ENCODE measurements at places on chromosomes 13 and 19. TPM values are rescaled to one million over a fixed set of nuclear protein-coding genes. Genes with fewer than 3 reads are reported as not detected.
A peak's percentile ranks its signal among the peaks of the same experiment; 100 is the strongest.

CEACAM6 gene
- not detected for total RNA-seq

IFNL2 gene
- total RNA-seq, result not detected

DNA sequence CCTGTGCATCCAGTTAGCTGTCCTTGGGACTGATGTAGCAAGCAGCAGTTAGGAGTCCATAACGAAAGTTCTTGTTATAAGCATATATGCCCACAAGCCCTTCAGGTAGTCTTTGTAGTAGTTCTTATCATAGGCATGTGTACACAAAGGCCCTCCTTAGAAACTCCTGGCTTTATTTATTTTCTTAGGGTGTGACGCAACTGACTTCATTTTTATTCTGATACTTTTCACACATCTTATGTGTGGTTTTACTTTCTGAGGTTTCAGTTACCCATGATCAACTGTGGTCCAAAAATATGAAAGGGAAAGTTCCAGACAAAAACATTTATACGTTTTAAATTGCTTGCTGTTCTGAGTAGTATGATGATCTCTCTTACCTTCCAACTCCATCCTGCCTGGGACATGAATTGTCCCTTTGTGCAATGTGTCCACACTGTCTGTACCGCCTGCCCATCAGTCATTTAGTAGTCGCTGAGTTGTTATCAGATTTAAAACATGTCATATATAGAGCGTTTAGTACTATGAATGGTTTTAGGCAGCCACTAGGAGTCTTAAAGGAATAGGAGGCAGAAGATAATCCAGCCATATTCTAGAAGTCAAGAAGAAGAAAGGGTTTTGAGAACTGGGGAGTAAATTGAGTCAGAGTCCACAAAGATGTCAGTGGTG lies 19.4 kb downstream of the GPC5 start:
- DNase-seq, result no peak
- H3K36me3 ChIP-seq, result no peaks in the 10 kb centered on the region
- H3K27me3 ChIP-seq, result no peaks in the 10 kb centered on the region
- no peaks in the 10 kb centered on the region for H3K4me1 ChIP-seq
- H3K4me3 ChIP-seq, result no peak overlapping the region
- H3K27ac ChIP-seq, result no peak overlapping the region

ZNF677 gene
- 27.0 TPM for total RNA-seq

- H3K4me1 ChIP-seq, result no peaks in the 10 kb centered on the region
- H3K36me3 ChIP-seq, result no peaks in the 10 kb centered on the region
- H3K27ac ChIP-seq, result no peak overlapping the region
- H3K4me3 ChIP-seq, result no peak overlapping the region
Observed at GRCh38 chr19:3784607-3785450, 1.4 kb downstream of the MATK start.

SHISA2 gene
- total RNA-seq, result 1.7 TPM

- no peak for DNase-seq
- no peak overlapping the region for H3K27ac ChIP-seq
- H3K4me3 ChIP-seq, result no peak overlapping the region
Observed at GRCh38 chr13:31261241-31261640, 61.5 kb downstream of the B3GLCT start.

DNA sequence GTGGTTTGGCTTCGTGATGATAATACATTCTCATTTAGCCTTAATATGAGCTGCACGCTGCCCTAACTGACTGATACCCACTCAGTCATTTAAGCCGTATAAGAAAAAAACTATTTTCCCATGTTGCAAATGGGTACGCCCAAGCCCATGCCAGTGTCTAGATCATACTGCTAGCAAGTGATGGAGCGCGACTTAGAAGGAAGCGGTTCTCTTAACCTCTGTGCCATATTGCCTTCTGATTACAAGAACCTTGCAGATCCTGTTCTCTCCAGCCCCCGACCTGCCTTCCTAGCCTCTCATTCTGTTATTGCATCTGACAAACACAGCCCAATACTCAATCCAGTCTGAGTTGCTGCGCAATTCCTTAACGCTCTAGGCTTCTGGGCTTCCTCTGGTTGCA lies 603 bp downstream of the GPALPP1 start:
- peaks cover 47% of the 10 kb centered on the region for H3K4me1 ChIP-seq
- H3K36me3 ChIP-seq, result peaks cover 2% of the 10 kb centered on the region
- no peak for DNase-seq
- H3K4me3 ChIP-seq, result peak overlapping the region; percentile 99
- peak overlapping the region; percentile 100 for H3K27ac ChIP-seq

CGB3 gene
- total RNA-seq, result not detected

GRCh38 chr13:102897371-102898138 lies 51.7 kb downstream of the ERCC5 start:
- no peaks in the 10 kb centered on the region for H3K36me3 ChIP-seq
- DNase-seq, result no peak
- no peaks in the 10 kb centered on the region for H3K27me3 ChIP-seq
- no peak overlapping the region for H3K27ac ChIP-seq
- peaks cover 3% of the 10 kb centered on the region for H3K4me1 ChIP-seq

- no peak overlapping the region for H3K27ac ChIP-seq
- H3K27me3 ChIP-seq, result no peaks in the 10 kb centered on the region
- DNase-seq, result no peak
- H3K4me1 ChIP-seq, result peaks cover 32% of the 10 kb centered on the region
- H3K36me3 ChIP-seq, result no peaks in the 10 kb centered on the region
Observed at GRCh38 chr19:6076675-6077463, 33.4 kb downstream of the RFX2 start.

- no peaks in the 10 kb centered on the region for H3K36me3 ChIP-seq
- DNase-seq, result peak; percentile 39
- H3K4me3 ChIP-seq, result peak overlapping the region; percentile 94
- peaks cover 20% of the 10 kb centered on the region for H3K4me1 ChIP-seq
- H3K27me3 ChIP-seq, result peaks cover 16% of the 10 kb centered on the region
Observed at GRCh38 chr19:6108721-6109633, 1.3 kb downstream of the RFX2 start.

ACTMAP gene
- total RNA-seq, result 22.7 TPM

- no peak for DNase-seq
- no peak overlapping the region for H3K4me3 ChIP-seq
- H3K27me3 ChIP-seq, result no peaks in the 10 kb centered on the region
- H3K4me1 ChIP-seq, result no peaks in the 10 kb centered on the region
- no peaks in the 10 kb centered on the region for H3K36me3 ChIP-seq
Observed at GRCh38 chr13:93859716-93860115, 619.8 kb downstream of the DCT start.

GRCh38 chr13:46632176-46632575 lies 79.2 kb downstream of the LRCH1 start:
- H3K27me3 ChIP-seq, result no peaks in the 10 kb centered on the region
- H3K4me3 ChIP-seq, result no peak overlapping the region
- no peak for DNase-seq
- peaks cover 8% of the 10 kb centered on the region for H3K36me3 ChIP-seq
- H3K27ac ChIP-seq, result no peak overlapping the region

KASH5 gene
- not detected for total RNA-seq

GRCh38 chr19:16363133-16363851 lies 38.7 kb downstream of the KLF2 start:
- H3K4me3 ChIP-seq, result no peak overlapping the region
- H3K4me1 ChIP-seq, result peaks cover 24% of the 10 kb centered on the region
- no peak for DNase-seq
- H3K36me3 ChIP-seq, result no peaks in the 10 kb centered on the region

- peak overlapping the region; percentile 97 for H3K27ac ChIP-seq
- peaks cover 10% of the 10 kb centered on the region for H3K4me1 ChIP-seq
- DNase-seq, result no peak
- no peaks in the 10 kb centered on the region for H3K36me3 ChIP-seq
- H3K27me3 ChIP-seq, result no peaks in the 10 kb centered on the region
Observed at GRCh38 chr13:30615866-30616541, 1.7 kb upstream of the USPL1 start.

RNF17 gene
- total RNA-seq, result not detected

DNA sequence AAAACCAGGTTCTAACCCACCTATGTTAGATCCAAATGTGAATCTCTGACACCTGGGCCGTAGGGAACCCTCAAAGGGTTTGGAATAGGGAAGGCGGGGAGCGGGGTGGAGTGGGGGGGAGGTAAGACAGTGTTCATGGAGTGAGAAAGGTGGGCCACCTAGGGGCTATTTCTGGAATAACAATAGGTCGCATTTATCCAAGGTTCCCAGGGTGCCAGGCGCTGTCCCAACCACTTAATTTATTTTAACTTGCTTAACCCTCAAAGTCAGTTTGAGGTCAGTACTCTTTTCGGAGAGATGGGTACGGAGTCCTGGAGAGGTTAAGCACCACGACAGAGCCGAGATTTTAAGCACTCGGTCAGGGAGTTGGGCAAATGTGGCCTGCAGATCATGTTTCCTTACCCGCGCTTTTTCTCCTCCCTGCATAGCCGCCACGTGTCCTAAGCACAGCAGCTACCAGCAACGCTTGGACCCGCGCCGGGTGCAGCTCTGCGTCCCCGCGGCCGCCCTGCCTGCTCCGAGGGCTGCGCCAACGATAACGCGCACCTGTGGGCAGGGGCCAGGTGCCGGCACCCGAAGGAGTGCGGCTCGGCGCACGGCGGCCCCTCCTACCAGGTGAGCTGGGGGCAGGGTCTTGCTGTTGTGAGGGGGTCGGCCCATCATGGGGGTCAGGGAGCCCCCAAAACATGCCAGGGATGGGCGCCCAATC lies 25.0 kb upstream of the FXYD3 start:
- peaks cover 13% of the 10 kb centered on the region for H3K4me1 ChIP-seq
- no peak overlapping the region for H3K27ac ChIP-seq
- no peak overlapping the region for H3K4me3 ChIP-seq
- H3K27me3 ChIP-seq, result no peaks in the 10 kb centered on the region

DNA sequence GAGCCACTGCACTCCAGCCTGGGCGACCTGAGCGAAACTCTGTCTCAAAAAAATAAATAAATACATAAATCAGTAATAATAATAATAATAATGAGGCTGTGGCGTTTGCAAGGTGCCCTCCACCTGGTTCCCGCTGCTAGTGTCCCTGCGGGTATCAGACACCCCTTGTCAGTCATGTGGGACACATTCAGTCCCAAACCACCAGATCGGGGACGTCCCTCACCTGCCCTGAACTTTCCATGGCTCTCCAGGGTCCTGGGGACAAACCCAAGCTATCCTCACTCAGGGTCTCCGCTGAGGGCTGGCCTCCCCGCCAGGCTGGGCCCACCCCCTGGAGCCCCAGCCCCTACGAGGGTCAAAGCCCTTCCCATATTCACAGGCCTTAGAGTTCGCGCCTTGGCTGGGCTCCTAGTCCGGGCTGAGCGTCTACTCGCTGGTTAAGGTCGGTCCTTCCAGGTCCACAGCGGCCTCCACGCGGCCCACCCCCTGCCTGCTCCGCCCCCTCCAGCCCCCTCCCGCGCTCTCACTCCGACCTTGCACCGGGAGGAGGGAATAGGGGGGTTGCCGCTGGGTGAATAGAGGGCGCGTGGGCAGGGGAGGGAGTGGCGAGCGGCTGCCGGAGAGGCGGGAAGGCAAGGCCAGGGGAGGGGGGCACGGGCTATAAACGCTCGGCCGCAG lies 349 bp upstream of the KISS1R start:
- peak overlapping the region; percentile 61 for H3K4me3 ChIP-seq
- H3K36me3 ChIP-seq, result no peaks in the 10 kb centered on the region
- no peak for DNase-seq
- peaks cover 1% of the 10 kb centered on the region for H3K4me1 ChIP-seq
- H3K27ac ChIP-seq, result no peak overlapping the region

DNA sequence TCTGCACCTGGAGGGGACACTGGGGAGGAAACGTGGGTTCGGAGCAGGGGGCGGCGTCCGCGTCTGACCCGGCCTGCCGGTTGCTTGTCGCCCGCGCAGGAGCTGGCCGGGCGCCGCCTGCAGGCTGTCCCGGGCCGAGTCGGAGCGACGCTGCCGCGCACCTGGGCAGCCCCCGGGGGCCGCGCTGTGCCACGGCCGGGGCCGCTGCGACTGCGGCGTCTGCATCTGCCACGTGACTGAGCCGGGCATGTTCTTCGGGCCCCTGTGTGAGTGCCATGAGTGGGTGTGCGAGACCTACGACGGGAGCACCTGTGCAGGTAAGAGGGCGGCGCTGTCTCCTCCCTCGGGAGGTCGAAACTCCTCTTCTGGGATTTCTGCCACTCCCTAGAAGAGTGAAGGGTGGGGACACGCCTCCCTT lies 1.3 kb downstream of the ITGBL1 start:
- H3K4me1 ChIP-seq, result no peaks in the 10 kb centered on the region
- DNase-seq, result no peak
- no peak overlapping the region for H3K4me3 ChIP-seq
- no peak overlapping the region for H3K27ac ChIP-seq
- H3K27me3 ChIP-seq, result no peaks in the 10 kb centered on the region

DNA sequence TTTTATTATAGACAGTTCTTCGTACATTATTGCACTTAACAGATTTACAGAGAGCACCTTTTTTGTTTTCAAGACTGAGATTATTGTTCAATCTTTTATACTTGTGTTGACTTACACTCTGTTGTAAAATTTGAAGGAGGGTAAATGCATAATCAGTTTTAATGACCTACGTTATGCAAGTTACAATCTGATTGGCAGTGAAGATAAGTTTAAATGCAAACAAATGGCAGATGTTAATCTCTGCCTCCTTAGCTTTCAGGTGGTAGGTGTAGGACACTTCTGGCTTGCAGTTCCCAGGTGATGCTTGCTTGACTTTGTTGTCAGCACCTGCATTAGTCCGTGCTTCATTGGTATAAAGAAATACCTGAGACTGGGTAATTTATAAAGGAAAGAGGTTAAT lies 424.9 kb downstream of the FGF9 start:
- no peaks in the 10 kb centered on the region for H3K27me3 ChIP-seq
- H3K36me3 ChIP-seq, result no peaks in the 10 kb centered on the region
- no peaks in the 10 kb centered on the region for H3K4me1 ChIP-seq
- H3K27ac ChIP-seq, result no peak overlapping the region

ZNF221 gene
- 14.3 TPM for total RNA-seq

- DNase-seq, result no peak
- H3K4me1 ChIP-seq, result no peaks in the 10 kb centered on the region
- H3K4me3 ChIP-seq, result no peak overlapping the region
- no peaks in the 10 kb centered on the region for H3K27me3 ChIP-seq
Observed at GRCh38 chr13:37795326-37795725, 74.2 kb downstream of the TRPC4 start.

ZNF536 gene
- 18.7 TPM for total RNA-seq

GRCh38 chr13:114283576-114283975 lies 2.2 kb downstream of the UPF3A start:
- no peak for DNase-seq
- H3K27ac ChIP-seq, result no peak overlapping the region
- H3K36me3 ChIP-seq, result peaks cover 31% of the 10 kb centered on the region
- no peaks in the 10 kb centered on the region for H3K27me3 ChIP-seq

DNA sequence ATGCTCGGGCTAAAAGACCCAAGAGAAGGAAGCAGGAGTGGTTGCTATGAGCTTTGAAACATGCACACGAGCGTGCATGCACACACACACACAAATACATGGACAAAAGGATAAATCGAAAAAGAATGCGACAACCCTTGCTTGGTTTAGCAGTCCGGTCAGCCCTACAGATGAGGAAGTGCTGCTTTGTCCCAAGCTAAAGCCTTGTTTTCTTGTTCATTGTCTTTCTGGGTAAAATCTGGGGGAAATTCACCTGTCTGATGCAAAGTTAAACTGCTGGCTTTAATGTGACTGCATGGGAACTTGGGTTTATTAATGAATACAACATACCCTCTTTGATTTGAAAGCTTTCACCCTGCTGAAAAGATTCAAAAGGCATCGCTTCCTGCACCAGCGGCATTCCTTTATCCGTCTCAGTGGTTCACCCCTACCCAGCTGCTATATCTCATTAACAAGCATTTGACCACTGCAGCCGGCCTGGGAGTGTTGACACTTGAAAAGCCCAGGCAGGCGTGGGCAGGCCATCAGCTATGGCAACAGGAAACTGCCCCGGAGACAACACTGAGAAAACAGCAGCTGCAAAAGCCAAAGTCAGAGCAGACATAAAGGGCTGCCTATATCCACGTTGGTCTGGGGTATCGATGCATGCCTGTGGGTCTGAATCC lies 301.7 kb downstream of the NDFIP2 start:
- peaks cover 80% of the 10 kb centered on the region for H3K4me1 ChIP-seq
- peak overlapping the region; percentile 80 for H3K4me3 ChIP-seq
- peaks cover 3% of the 10 kb centered on the region for H3K36me3 ChIP-seq
- peak overlapping the region; percentile 95 for H3K27ac ChIP-seq
- no peaks in the 10 kb centered on the region for H3K27me3 ChIP-seq
